Stimulated activated CD8-positive, alpha-beta memory T cell treated with anti-CD3 and anti-CD28 coated beads, Interleukin-2, amount 100 ng/mL, for 48 hours (primary cell): ENCODE measurements at places on chromosomes 1 and 21.
A peak's percentile ranks its signal among the peaks of the same experiment; 100 is the strongest.

DNA sequence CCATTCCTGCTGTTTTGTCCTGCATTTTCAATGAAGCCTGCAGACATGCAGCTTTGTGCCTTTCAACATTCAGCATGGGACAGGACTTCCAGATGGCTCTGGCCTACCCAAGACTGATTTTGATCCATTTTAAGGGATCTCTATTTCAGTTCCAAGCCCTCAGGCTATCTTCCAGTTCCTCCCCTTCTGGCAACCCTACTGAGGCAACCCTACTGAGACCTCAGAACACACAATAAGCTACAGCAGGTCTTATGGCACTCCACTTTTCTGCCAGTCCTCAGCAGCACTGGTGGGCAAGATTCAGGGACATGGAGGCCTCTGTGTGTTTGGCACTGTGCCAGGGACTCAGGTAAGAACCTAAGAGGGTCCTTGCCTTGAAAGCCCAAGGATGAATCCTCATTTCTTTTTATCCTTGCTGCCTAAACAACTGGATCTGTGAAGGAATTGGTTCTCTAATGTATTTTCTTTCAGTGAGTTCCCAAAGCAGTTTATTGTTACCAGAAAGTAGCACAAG, 50.7 kb downstream of the MAB21L3 start:
- DNase-seq, result no peak

GRCh38 chr1:95006681-95007080, 66.1 kb downstream of the ALG14 start:
- DNase-seq, result no peak

DNA sequence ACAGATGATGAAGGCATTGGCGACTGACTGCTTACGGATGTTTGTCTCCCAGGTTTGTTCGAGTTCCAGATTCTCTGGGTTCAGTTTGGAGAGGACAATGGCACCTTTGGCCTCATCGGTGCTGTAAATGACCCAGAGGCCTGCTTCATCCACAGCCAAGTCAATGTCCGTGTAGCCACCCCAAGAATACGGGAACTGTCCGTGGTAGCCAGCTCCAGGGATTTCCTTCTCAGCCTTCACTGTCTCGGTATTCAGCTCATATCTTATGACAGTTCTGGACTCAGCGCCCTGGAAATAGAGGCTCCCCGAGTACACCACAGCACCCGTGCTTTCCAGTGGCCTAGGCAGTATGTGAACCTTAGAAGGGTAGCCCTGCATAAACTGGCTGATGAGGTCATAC, 14.1 kb downstream of the MYOCOS start:
- no peak for DNase-seq

DNA sequence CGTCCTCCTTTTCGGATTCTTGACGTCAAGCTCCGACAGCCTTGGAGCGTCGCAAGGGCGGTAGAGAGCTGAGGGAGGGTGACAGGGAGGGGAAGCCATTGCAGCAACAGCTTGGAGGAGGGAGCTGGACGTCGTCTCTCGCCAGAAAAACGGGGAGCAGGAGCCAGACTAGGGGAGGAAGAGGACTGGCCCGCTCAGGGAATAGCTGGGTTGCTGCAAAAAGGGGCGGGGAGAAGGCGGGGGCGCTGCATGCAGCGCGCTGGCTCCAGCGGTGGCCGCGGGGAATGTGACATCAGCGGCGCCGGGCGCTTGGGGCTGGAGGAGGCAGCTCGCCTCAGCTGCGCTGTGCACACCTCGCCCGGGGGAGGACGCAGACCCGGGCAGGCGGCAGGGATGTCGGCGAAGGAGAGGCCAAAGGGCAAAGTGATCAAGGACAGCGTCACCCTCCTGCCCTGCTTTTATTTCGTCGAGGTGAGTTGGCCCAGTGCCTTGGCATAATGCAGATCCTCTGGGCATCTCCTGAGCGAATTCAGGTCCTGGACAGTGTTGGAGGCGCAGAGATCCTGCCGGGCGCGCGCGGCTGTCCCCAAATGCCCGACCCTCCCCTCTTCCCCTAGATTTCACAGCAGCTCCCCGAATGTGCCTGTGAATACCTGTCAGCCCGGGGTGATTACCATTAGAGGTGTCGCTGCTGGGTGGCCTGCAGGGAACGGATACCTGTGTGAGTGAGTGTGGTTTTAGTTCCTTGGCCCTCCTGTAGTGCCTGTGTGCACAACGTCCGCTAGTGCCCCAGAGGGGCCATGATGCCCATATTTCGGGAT, at the start of gene PLPPR4:
Gene PLPPR4 (plus strand): TSS at position 292 of the 821 bp plus-strand sequence. CDS start 102 bp downstream, at position 394.
- DNase-seq, result peak; percentile 4

DNA sequence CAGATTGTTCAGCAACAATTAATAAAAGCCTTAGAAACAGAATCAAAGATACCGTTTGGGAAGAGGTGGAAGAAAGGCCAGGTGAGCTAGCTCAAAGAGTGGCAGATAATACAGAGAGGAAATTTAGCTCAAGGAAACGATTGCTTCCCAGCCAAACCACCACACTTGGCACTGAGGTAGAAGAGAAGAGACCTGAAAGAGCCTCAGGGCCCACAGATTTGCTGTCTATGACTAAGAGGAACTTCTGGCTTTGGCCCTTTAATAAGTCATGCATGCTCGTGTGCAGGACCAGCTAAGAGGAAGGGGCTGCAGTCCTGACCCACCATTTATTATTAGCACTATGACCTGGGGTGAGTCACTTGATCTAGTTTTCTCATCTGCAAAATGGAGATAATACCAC, 72.8 kb upstream of the BCL10 start:
- no peak for DNase-seq

- DNase-seq, result no peak
These were observed 135.1 kb upstream of the MAGI3 start for GRCh38 chr1:113255038-113255719.

- no peak for DNase-seq
These were observed 148.3 kb downstream of the ACTL8 start for GRCh38 chr1:17903386-17903785.

DNA sequence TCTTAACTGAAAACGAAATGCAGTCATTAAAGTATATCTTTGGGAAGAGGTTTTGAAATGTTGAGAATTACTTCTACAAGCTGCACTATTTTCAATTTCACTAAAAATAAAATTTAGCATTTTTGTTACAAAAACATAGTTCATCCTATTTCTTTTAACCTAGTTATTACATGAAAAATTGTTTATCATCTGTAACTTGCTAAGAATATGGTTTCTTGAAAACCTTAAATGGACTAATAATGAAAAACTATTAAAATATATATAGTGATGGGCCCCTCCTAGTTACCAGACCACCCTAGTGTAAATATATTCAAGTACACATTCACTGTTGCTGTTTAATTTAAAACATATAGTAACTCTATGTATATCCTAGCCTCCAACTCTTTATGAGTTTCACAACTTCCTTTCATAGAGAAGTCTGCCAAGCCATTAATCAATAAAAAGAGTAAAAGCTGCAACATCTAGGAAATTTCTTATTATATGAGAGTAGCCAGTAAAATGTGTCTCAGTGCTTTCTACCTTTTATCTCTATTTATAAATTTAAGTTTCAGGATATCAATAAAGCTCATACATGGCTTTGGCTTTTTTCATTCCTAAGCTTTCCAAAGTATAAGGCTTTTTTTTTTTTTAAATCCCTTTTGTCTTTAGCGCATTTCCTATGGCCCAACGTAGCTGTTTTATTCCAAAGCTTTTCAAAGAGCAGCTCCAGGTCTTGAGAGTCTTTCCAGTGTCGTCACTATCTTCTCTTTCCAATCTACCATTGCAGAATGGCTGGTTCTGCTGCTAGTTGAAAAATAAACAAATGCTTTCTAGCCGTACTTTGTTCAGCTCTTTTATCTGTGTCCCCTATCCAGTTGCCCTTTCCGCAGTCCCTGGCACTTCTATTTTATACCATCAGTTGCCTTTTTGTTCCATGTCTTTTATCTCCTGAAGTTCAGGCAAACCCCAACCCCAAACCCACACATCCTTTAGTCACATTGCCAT, 6.5 kb downstream of the IRF2BP2 start:
- no peak for DNase-seq
